ENCODE measurements at places on chromosomes 2 and 18.

DNA sequence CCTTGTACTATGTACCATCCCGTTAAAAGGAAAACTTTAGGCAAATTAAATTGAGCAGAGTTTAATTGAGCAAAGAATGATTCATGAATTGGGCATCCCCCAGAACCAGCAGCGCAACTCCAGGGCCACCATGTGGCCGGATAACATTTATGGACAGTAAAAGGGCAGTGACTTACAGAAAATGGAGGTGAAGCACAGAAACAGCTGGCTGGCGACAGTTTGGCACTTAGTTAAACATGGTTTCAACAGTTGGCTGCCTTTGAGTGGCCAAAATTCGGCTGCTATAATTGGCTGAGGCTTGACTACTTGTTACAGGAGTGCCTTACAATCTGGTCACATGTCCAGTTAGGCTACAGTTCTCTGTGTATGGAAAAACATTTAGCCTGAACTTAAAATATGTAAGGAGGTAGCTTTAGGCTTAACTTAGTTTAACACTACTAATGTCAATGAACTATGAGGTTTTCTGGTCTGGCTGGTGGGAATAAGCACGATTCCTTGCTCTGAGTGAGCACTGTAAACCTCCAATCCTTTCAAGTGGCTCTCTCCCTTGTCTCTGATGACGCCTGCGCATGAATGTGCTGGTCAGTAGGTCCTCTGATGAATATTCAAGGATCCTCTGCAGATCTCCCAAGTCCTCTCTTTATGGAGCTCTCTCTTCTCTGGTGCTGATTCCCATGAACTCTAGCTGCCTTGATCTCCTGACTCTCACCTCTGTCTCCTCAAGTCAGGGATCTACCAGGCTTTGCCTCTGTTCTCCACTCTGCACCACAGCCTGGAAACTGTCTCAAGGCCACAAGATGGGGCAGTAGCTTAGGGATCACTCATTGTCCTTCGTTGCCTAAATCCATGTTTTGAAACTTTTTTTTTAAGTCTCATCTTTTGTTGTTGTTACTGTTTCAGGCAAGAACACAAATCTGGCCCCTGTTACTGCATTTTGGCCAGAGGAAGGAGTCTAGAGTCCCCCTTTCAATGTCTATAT is 24.4 kb upstream of the RAB31 start:
- no peak for DNase-seq

GRCh38 chr2:110994250-110994961 is 126.3 kb upstream of the BCL2L11 start:
- DNase-seq = no peak

- DNase-seq = no peak
These were observed 130.0 kb upstream of the MC4R start for GRCh38 chr18:60502591-60502990.

GRCh38 chr2:202038471-202039277 is 5.0 kb downstream of the FZD7 start:
- no peak for DNase-seq

GRCh38 chr2:168698969-168699368 is 103.5 kb upstream of the NOSTRIN start:
- no peak for DNase-seq

- DNase-seq = no peak
These were observed 5.4 kb downstream of the ITSN2 start for GRCh38 chr2:24354957-24355356.

DNA sequence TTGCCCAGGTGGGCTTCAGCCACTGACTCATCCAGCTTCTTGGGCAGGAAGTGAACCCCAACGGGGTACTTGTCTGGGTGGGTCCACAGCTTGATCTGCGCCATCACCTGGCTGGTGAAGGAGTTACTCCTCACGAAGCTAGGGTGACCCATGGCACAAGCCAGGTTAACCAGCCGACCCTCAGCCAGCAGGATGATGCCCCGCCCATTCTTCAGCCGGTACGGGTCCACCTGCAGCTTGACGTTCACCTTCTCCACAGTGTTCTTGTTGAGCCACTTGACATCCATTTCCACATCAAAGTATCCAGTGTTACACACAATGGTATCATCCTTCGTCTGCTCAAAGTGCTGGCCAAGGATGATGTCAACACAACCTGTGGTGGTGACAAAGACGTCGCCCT is 121.3 kb upstream of the NXPH2 start:
- no peak for DNase-seq

DNA sequence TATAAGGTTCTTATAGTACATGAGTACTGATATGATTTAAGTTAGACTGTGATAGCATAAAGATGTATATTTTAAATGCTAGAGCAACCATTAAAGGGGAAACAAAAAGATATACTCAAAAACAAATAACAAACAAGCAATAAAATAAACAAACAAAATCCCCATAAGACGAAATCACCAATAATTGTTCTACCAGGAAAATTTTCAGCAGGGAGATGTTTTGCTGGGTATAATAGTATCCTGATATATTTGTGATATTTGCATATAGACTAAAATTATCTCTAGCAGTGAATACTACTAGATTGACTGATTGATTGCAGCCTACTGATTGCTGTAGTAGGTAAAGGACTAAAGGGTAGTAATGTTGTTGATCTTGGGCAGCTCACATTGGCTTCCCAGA is 177.4 kb downstream of the TMEM182 start:
- DNase-seq = no peak

DNA sequence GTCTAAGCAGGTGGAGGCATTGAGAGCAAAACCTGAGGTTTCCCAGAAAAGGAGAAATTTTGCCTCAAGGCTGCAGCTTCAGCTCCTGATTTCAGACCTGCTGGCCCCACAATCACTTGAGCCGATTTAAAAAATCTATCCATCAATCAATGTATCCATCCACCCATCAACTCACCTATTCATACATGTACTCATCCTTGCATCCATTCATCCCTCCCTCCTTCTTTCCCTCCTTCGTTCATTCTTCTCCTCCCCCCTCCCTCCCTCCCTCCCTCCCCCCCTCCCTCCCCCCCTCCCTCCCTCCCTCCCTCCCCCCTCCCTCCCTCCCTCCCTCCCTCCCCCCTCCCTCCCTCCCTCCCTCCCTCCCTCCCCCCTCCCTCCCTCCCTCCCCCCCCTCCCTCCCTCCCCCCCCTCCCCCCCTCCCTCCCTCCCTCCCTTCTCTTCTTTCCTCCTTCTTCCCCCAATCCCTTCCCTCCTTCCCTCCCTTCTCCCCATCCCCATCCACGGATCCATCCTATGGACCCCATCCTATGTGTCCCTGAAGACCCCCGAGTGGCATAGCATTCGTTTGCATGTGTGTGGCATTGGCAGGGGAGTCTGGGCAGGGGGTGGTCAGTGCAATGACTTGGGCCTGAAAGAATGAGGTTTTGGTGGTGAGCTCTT is 6.1 kb upstream of the PXDN start:
- no peak for DNase-seq

DNA sequence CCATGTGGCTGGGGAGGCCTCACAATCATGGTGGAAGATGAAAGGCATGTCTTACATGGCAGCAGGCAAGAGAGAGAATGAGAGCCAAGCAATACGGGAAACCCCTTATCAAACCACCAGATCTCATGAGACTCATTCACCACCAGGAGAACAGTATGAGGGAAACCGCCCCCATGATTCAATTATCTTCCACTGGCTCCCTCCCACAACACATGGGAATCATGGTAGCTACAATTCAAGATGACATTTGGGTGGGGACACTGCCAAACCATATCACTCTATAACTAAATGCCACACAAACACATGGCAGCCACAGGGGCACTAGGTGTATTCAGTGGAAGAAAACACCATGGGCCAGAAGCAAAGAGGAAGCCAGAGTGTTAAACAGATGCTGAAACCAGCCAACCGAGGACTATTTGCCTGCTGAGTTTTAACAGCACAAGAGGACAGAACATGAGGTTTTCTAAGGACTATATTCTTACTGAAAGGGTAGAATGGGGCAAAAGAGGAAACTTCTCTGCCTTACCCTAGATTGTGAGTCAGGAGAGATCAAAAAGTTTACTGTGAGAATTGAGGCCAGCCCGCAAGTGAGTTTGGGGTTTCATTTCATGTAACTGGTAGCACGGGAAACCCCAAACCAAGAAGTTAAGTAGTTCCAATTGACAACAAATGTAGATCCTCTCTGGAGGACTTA is 49.2 kb downstream of the SIGLEC15 start:
- no peak for DNase-seq

DNA sequence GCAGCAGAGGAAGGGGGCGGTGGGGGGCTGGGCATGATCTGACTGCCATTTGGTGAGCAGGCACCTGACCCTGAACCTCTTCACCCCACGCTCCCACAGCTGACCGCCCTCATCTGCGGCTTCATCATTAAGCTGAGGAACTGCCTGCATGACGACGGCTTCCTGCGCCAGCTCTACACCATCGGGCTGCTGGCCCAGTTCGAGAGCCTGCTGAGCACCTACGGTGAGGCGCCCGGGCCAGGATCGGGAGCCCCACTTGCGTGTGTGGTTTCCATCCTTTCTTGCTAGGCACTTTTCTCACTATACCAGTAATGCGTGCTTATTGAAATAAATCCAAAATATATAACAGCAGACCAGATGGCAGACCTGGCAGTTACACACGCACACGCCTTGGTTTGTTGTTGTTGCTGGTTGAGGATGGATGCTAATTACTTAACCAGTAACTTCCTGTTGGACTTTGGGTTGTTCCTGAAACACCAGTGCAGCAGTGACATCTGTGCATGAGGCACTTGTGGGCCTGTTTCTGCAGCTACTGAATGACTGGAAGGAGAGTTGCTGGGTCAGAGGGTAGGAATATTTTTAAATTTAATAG is 43.7 kb downstream of the COA5 start:
- no peak for DNase-seq

DNA sequence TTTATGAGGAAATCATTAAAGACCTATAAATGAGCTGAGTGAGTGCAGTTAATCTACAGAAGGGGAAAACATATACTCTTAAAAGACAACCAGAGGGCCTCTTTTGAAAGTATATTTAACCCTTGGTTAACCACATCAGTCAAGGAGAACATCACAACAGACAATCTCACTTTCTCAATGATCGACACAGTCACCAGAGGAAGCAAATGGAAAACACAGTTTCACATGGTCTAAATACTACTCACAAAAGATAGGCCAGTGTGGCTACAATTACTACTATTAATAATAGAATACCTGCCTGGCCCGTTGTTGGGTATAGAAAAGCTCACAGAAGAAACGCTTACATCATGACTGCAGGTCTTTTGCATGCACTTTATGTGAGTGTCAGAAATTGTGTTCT is 426.2 kb downstream of the NCKAP5 start:
- no peak for DNase-seq

GRCh38 chr18:23825978-23826405 is 136.7 kb downstream of the LAMA3 start:
- DNase-seq = no peak

DNA sequence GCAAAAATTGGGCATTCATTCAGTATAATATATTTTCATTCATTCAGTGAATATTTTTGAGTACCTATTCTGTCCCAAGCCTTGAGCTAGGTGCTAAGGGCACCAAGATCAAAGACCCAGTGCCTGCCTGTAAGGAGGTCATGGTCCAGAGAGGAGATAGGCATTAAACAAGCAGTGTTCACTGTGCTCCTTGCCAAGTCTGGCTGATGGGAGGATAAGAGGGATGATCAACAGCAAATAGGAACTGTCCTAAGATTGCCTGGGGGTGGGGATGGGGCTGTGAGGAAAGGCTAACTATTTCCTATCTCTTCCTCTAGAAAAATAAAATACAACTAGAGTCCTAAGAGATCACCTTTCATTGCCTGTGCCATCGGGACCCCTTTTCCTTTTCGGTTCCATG is 60.4 kb downstream of the SETBP1 start:
- DNase-seq = no peak

DNA sequence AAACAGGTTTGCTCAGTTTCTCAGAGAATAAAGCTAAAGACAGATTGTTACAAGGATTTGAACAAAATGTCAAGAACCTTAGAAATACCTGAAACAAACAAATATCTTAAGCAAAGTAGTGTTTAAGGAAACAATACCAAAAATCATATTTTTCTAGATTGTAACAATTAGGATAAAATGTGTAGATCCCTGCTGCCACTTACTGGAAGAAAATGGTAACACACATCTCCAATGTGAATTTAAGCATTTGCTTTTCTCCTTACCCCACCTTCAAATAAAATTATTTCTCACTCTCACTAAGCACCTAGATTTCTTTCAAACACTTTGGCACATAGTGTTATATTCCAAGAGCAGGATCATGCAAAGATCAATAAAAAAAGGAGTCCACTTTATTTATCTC is 34.9 kb downstream of the SUCLG1 start:
- DNase-seq = no peak

- no peak for DNase-seq
These were observed 14.6 kb upstream of the LAPTM4A start for GRCh38 chr2:20065885-20066602.

GRCh38 chr2:133194777-133195335 is 373.4 kb downstream of the NCKAP5 start:
- DNase-seq = no peak

DNA sequence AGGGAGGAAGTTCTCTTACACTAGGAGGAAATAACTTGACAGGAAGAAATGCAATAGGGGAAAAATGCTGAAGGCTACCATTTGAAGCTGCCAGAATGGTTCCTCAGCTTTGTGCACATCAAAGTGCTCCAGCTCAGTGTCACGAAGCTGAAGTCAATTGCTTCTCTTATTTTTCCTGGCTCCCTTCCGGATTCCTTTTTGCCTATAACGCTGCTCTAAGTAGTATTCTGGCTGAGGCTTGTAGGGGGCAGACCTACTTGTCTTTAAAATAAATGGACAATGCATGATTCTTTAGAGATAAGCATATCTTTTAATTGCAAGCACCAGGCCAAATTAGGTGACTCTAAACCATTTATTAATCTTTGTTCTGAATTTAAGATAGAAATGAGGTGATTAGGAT is 60.3 kb upstream of the SCN1A start:
- DNase-seq = no peak

DNA sequence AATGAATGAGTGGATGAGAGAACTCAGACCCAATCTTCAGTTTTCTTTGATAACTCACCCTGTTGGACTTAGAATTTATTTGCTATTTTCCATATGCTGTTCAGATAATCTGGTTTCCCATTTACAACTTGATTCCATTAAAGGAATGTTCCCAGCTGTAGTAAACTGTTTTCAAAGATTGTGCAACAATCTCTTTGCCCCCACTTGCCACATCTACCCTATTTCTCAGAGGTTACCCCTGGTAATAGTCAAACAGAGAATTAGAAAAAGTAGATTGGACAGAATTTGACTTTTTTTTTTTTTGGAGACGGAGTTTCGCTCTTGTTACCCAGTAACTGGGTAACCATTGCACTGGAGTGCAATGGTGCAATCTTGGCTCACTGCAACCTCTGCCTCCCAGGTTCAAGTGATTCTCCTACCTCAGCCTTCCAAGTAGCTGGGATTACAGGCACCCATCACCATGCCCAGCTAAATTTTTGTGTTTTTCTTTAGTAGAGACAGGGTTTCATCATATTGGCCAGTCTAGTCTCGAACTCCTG is 93.4 kb upstream of the SIX2 start:
- no peak for DNase-seq

GRCh38 chr18:5543036-5543680 is 639 bp downstream of the EPB41L3 start:
- DNase-seq = no peak
